ENCODE measurements at places on chromosomes 7 and 10.

DNA sequence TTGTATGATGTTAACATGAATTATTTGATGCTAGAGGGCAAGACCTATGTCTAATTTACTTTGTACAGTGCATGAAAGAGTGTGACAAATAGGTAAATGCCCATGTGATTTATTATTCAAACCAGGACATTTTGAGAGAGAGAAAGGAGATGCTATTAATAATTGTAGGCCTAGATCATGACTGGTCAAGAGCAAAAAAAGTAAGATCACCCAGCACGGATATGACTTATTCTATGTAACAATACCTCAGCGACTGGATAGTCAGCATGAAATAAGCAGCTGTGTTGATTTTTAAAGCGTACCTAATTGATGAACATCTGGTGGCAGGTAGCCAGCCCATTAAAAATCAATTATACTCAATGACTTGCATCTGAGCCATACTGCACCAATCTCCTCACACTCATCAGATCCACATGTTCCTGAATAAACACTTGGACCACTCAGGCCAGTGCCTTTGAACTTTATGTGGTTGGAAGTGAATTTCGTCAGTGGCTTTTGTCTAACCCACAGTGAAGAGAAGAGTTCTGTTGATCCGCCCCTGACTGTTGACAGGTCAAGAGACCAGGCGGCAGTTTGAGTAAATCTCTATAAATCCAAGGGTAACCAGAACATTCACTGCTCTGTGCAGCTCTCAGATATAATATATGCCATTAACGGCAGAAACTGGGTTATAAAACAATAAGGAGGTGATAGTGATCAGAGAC lies 435.3 kb downstream of the MDFIC start:
- H3K4me1 ChIP-seq = no peaks in the 10 kb centered on the region
- no peaks in the 10 kb centered on the region for H3K36me3 ChIP-seq
- no peak for DNase-seq
- H3K27ac ChIP-seq = no peak overlapping the region

DNA sequence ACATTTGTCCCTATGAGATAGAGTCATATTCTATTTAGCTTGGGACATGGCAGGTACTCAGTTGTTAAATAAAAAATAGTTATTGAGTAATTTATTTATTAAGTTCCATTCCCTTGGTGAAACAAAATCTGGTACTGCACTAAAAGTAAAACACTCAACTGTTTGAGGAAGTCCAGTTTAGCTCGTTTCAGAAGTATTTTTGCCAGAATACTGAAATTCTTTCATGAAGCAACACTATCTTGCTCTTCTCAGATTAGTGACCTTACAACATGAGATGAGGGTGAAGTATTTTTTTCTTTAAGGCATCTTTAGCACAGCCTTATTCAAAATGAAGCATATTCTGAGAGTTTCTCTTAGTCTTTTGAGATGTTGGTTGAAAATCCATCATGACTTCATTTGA lies 106.0 kb downstream of the ZNF365 start:
- DNase-seq = no peak
- H3K4me1 ChIP-seq = no peaks in the 10 kb centered on the region
- no peak overlapping the region for H3K4me3 ChIP-seq
- no peak overlapping the region for H3K27ac ChIP-seq

GRCh38 chr10:128463991-128464760 lies 338.0 kb upstream of the MKI67 start:
- H3K36me3 ChIP-seq = no peaks in the 10 kb centered on the region
- no peak overlapping the region for H3K27ac ChIP-seq
- no peak overlapping the region for H3K4me3 ChIP-seq

DNA sequence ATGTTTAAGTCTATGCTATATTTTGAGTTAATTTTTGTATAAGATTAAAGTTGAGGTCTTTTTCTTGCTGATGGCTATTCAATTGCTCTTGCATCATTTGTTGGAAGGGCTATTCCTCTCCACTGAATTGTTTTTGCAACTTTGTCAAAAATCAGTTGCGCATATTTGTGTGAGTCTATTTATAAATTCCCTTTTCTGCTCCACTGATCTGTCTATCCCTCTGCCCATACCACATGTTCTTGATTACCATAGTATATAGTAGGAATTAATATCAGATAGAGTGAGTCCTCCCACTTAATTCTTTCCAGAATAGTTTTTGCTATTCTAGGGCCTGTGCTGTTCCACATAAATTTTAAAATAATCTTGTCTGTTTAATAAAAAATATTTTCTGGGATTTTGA lies 152.4 kb upstream of the ADCY1 start:
- no peaks in the 10 kb centered on the region for H3K4me1 ChIP-seq
- H3K36me3 ChIP-seq = no peaks in the 10 kb centered on the region
- H3K27ac ChIP-seq = peak overlapping the region; percentile 17
- no peaks in the 10 kb centered on the region for H3K27me3 ChIP-seq

DNA sequence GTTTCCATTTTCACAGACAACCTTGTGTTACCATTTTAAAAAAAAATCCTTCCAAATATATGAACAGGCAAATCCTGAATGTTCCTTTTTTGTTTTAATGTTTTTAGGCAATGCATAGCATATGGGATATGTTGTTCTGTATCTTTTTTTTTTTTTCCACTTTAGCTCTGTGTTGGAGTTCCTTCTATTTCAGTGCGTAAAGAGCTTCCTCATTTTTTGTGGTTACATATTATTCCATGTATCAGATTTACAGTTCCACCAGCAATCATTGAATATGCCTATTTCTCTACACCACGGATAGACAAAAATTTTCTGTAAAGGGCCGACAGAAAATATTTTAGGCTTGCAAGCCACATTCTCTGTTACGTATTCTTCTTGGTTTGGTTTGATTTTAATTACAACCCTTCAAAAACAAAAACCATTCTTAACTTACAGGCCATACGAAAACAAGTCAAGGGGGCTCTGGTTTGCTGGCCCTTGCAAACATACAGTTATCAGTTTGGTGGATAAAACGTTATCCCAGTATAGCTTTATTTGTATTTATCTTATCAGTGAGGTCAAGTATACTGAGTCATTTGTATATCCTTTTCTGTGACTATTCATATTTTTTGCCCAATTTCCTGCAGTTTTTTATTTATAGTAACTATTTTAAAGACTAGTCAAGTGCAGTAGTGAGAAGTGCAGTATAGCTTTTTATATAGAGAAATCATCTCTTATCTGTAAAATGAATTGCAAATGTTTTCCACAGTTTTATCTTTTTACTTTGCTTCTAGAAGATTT lies 55.7 kb downstream of the RALA start:
- H3K36me3 ChIP-seq = no peaks in the 10 kb centered on the region
- no peak overlapping the region for H3K27ac ChIP-seq
